DMS 273 treated with DMSO at 0.1 percent for 48 hours (cell line): ENCODE measurements at places on chromosomes 2 and 18.

GRCh38 chr2:27407798-27408491 lies 1.4 kb downstream of the PPM1G start:
- no peak for DNase-seq

GRCh38 chr2:10406491-10407188 lies 41.5 kb downstream of the ODC1 start:
- no peak for DNase-seq

DNA sequence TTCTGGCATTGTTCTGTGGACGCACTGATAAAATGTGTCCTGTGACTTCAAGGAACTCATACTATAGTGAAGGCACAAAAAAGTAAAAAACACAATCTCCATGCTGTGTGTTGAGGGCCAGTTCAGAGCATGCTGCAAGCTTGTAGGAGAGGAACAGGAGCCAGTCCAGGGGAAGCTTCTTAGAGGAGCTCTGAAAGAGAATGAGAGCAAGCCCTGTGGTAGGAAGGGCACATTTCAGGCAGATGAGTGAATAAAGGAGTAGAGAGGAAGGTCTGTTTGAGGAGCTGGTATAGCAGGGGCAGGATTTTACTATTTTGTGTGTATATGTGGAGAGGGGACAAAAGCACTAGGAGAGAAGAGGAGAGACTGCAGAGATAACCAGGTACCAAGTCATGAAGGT lies 478.3 kb downstream of the ZEB2 start:
- no peak for DNase-seq

DNA sequence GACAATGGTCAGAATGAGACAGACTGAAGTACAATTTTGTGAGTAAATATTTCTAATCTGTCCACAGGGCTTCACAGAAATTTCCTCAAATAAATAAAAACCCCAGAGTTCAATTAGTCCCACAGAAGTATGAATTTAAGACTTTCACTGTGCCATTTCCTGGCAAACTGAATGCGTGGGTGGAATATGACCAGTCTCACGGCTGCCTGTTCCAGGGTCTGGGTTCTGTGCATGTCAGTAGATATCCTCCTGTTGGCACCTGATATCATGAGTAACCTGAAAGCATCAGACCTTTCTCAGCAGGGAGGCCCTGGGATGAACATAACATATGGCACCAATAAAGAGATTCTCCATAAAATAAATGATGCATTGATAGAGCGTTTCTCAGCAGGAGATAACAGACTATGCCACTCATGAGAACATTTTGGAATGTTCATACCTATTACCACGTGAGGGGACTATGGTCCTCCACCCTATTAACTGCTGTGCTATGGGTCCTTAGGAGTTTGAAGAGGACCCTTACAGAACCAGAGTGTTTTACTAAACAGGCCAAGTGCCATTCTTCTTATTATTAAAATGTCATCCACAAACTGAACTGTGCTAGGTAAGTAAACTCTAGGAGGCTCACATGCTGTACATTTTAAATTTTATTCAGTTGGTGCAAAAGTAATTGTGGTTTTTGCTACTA lies 10.6 kb upstream of the MALL start:
- peak; percentile 3 for DNase-seq

DNA sequence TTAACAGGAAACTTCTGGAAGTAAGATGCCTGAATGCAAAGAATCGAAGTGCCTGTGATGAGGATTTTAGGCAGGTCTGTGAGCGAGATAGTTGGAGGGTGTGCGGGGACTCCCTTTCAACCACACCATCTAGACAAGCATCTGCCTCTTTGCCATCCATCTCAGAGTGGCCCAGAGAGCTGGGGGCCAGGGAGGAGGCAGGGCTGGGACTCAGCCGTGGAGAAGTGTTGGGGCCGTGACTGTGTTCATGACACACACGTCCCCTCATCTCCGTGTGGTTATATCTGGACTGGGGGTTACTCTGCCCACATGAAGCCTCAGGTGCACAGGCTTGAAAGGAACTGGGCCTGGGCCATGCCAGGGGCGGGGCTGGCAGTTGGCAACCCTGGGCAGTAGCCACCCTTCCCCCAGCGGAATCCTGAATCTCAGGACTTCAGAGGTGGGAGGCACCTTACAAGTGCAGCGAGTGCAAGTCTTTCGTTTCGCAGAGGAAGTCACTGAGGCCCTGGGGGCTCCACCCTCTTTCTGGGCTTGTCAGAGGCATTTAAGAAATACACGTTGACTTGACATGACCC lies 112.5 kb downstream of the SLC4A3 start:
- DNase-seq, result no peak

DNA sequence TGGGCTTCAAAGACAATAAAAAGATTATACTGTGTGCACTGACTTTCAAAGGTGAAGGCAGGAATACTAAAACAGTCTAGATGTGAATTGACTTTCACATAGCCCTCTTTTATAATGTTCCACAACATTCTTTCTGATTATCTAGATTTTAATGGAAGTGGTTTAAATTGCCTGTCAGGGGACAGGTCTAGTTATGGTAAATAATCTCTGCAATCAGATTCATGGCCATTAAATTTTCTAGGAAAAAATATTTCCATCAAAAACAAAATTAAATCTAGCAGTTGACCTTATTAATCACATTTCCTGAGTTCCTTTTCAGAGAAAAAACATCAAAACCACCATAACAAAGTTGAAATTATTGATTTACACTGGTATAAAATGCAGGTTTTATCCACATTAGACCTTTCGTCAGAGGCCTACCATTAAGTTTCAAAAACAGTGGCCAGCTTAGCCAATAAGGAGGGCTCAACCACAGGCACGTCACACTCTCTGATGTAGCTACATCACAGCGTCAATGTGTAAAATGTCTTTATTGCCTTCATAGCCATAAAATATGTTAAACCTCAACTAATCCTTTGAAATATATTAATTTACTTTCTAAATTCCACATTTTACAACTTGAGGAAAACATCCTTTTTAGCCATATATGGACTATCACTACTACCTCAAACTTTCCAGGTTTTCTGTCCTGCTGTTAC lies 79.4 kb downstream of the NOL10 start:
- no peak for DNase-seq

DNA sequence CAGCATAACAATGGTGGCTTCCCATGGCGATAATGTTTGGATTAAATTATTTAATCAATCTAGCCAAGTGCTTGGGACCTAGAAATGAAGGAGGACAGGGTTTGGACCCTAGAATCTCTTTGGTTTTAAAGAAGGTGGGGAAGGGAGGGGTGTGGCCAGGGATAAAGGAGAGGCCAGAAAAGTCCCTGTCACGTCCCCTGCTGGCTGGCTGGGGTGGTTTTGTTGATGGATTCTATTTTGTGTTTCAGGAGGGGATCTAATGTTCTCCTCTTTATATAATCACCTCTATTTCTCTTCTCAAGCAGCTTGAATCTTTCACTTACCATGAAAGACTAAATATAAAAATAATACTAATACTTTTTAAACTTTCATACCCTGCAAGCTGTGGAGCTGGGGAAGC lies 52.6 kb upstream of the GALR1 start:
- DNase-seq, result no peak

DNA sequence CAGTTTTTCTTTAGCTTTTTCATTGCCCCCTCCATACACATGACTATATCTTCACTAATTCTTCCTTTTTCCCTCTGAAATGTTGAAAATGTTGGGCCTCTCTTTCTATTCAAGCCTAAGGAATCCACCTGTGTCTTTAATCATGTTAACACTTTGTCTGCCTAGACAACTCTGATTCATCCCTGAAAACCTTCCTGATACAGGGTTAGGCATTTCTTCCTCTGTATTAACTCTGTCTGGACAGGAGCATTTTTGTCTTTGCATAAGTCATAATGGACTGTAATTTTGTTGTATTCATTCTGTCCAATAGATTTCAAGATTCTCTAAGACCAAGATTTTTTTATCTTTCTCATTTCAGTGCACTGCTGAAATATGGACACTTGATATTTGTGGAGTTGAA lies 297.3 kb downstream of the IKZF2 start:
- no peak for DNase-seq

GRCh38 chr2:162038725-162039124 lies 35.3 kb downstream of the DPP4 start:
- no peak for DNase-seq

GRCh38 chr2:40256649-40257048 lies 195.2 kb downstream of the SLC8A1 start:
- no peak for DNase-seq

DNA sequence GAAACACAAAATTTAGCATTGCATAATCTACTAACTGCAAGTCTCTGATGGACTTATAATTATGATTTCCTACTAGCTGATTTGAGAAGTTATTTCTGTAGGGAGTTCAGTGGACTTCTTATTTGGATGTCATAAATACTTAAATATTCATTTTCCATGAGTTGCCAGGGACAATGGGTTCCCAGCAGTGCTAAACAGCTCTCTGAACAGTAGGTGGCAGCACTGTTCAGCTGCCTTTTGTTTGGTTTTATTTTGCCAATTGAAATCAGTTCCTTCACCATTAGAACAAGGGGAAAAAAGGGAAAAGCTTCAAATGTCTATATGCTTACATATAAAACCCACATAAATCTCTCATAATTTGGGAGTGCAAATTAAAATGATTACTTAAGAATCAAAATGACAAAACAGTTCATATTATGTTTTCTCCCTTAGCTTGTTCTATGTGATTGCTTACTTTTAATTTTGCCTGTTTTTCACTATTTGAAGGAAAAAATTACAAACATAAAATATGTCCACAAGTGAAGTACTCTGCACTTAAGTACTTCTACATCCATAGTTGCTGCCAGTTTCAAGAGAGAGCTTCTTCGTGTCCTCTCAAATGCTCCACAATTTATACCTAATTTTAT lies 898.9 kb downstream of the CPS1 start:
- DNase-seq, result no peak

- no peak for DNase-seq
Measured at GRCh38 chr2:171297956-171298355, 135.8 kb downstream of the METTL8 start.

DNA sequence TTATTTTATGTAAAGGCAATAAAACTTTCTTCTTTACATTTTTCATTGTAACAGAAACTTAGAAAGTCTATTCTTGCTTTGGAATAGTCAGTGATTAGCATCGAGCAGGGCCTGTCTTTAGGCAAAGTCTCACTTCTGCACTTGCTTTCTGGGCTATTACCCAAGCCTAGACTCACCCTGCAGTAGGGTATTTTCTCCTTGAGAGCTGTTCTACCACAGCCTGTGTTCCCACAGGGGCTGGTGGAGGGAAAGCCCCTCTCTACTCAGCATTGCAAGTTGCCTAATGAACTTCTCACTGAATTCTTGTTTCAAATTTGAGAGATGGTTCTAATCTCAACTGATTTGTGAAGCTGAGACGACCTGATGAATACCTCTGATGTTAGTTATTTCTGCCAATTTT lies 111.7 kb upstream of the KLHL14 start:
- no peak for DNase-seq

DNA sequence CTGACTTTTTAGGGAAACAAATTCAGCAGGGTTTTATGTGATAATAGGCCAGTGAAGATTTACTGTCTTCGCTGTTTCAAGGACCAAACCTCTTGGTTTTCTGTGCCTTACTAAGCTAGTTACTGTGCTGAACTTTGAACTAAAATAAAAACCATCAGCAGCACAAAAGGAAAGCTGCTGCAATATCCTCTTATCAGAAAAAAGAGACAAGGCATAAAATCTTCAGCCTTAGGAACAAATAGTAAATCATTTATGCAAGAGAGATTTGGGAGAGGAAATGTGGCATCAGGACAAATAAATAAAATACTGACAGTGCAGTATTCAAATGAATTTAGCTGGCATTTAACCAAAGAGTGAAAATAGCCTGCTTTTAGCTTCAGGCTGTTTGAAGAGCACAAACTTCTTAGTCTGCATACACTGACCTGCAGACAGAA lies 64.1 kb upstream of the EHBP1 start:
- DNase-seq, result no peak
